ENCODE measurements at places on chromosomes 4 and X.
A peak's percentile ranks its signal among the peaks of the same experiment; 100 is the strongest.

DNA sequence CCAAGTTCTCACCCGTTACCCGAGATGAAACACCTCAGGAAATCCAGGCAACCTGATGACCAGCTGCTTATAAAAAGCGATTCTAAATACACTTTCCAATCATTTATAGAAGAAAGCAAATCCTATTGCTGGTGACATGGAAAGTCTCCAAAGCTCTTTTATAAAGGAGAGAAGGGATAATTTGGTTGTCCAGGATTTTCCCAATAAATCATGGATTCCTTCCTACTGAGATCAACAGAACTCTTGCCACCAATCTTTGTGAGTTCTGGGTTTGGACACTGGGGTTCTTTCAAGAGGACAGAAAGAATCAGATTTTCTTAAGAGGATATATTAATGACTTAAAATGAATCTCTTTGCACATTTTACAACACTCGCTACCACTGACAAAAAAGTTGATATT is 24.7 kb upstream of the SOD3 start:
- no peak for DNase-seq

- no peak for DNase-seq
Observed at GRCh38 chrX:27953171-27953570, 28.1 kb downstream of the DCAF8L1 start.

- DNase-seq, result no peak
Observed at GRCh38 chrX:155259752-155260151, 4.5 kb downstream of the RAB39B start.

- DNase-seq, result no peak
Observed at GRCh38 chr4:151806511-151806927, 45.7 kb upstream of the GATB start.

DNA sequence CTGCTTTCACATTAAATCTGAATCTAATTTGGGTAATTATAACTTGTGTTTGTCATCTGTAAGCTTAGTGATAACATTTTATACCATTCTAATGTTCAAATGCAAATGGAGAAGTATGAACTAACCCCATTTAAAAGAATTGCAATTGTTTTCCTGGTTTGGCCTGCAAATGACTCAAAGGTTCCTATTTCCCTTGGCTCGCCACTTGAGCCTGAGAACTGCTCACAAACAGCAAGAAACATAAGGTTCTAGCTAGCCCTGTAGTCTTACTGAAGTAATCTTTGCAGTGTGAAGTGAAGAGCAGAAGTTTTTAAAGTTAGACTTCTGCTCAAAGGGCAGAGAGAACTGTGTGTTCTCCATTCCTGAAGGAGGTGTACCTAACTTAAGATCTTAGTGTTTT is 27.2 kb downstream of the UPRT start:
- DNase-seq, result no peak

DNA sequence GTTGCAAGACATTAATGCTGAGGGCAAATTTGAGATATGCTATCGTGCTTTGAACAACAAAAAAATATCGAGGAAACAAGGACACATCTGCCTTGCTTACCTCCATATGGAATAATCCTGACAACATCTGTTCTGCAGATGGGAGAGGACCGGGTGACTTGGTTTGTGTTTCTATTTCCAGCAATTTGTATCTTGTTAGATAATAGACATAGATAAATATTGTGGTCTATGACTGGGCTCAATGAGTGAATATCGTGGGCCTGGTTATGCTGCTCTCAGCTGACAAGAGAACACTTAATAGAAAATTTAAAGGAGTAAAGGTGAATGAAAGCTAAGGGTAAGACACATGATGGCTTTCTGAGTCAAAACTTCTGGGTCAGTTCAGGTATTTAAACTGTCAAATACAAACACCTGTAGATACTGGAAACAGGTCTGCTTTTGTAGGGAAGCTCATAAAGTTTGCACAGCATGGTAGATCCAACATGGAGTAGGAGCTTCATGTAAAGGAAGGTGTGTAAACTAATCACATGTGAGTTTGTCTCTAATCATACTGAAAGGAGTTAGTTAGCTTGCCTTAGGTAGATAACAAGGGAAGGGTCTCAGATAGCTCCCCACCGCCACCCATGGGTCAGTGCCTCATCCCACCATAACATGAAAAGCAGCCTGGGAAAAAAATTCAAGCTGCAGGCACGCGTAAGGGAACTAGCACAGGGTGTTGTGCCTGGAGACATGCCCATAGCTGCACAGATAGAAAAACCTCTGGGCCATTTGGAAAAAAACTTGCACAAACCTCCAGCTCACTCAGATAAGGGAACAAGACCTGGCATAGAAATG is 904.1 kb upstream of the EPHA5 start:
- DNase-seq, result peak; percentile 26

GRCh38 chr4:6198768-6199421 is 1.5 kb downstream of the JAKMIP1 start:
- no peak for DNase-seq
